ENCODE measurements at places on chromosomes 13 and 19.

DNA sequence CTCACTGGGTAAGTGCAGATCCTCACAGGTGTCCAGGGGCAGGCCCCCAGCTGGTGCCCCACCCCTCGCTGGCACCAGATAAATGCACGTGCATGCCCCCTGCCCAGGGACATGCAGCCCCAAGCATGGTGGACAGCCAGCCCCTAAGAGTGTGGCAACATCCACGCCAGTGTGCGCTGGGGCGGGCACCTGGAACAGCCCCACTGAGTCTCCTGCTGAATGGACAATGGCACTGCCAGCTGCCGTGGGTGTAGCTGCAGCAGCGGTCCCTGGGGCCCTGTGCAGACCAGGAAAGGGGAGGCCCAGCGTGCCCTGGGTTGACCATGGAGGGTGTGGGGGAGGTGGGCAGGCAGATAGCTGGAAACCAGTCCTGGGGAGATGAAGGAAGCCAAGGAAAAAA, 538.7 kb upstream of the SGCG start:
- no peak for DNase-seq

- DNase-seq = no peak
Observed at GRCh38 chr19:51323481-51324166, 12.2 kb downstream of the IGLON5 start.

GRCh38 chr19:10553087-10553667, 9.5 kb downstream of the ATG4D start:
- no peak for DNase-seq

DNA sequence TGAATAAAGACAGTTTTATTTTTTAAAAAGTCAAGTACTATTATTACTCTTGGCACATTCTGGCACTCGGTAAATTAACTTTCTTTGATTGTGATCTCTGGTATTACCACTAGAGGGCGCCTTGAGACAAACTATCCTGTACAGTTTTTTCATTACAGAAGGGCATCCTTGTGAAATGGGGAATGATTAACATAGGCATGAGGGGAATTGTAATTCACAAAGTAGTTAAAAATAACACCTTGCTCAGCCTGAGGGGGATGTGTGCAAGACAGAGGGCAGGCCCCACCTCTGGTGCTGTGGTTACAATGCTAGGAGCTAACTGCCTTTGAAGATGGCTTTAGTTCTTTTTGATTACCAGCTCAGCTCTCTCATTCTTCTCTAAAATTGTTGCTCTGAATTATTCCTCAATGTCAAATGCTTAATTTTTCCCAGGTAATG, 24.2 kb upstream of the C1QTNF9B start:
- peak; percentile 14 for DNase-seq

DNA sequence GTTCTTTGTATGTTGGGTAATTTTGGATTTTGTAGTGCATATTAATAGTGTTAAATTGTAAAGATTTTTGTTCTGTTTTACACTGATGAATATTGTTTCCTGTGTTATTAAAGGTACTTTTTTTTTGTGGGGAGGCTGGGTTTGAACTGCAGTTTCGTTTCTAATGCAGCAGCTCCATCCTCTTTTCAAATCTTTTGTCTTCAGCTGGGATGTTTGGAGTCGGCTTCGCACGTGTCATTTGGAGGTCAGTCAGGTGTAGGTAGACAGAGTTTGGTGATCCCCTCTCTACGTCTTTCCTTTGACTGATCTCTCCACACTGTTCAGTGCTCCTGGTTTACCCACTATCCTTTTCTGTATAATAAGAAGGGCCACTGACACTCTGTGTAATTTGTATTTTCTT, 30.3 kb downstream of the TDRD3 start:
- no peak for DNase-seq

- no peak for DNase-seq
Observed at GRCh38 chr13:99356262-99357091, 49.3 kb upstream of the GPR183 start.

DNA sequence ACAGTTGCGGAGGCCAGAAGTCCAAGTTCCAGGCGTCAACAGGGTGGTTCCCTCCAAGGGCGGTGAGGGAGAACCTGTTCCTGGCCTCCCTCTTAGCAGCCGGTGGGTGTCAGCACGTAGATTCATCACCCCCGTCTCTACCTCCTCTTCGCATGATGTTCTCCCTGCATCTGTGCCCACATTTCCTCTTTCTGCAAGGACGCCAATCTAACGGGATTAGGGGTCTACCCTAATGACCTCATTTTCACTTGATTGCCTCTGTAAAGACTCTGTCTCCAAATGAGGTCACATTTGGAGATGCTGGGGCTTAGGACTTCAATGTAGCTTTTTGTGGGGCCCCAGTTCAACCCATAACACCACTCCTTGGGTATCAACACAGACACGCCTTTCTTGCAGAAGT, 38.5 kb downstream of the DPF1 start:
- DNase-seq = no peak

DNA sequence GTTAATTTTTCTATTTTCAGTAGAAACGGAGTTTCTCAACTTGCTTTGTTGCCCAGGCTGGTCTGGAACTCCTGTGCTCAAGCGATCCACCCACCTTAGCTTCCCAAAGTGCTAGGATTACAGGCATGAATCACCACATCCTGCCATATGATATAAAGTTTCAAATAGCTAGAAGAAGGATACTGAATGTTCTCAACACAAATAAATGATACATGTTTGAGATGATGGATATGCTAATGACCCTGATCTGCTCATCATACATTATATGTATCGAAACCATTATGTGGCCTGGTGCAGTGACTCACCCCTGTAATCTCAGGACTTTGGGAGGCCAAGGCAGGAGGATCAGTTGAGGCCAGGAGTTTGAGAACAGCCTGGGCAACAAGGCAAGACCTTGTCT, 11.5 kb downstream of the CIB3 start:
- DNase-seq = no peak

DNA sequence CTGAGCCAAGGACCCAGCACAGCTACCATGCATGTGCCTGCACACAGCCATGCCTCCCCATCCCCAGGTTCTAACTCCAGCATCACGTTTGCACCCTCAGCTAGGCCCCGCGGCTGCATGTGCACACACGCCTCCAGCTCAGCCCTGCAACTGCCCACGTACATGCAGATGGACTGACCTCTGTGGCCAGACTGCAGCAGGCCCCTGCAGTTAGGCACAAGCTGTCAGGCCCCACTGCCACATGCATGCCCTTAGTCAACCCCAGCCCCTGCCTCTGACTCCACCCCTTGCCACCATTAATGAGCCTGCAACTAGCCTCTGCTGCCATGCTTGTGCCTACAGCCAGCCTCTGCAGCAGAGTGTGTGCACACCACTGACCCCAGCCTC, 23.1 kb downstream of the SLC6A16 start:
- no peak for DNase-seq

GRCh38 chr19:6738787-6739389, 592 bp upstream of the TRIP10 start:
- DNase-seq = no peak

DNA sequence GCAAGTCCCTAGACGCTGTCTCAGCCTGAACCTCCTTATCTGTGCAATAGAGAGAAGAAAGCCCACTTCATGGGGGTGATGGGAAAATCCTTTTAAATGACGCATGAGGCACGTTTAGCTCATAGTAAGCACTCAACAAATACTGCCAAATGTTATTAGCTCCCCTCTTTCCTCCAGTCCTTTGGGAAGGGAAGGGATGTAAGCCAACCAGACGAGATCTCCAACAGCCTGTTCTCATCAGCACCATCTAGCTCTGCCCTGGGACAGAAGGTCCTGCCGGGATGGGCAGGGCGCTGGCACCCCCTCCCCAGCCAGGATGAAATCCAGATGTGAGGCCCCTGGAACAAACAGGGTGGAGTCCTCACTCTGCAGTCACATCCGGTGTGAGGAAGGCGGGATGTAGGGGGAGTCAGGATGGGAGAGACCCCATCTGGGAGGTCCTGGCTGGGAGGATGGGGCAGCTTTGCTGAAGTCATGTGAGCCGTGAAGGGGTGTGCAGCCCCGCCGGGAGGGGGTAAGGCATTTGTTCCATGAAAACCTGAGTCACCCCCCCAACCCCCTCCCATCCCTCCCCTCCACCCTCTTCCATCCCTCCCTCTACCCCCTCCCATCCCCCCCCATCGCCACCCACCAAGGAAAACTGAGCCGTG, 4.6 kb downstream of the S1PR2 start:
- no peak for DNase-seq

DNA sequence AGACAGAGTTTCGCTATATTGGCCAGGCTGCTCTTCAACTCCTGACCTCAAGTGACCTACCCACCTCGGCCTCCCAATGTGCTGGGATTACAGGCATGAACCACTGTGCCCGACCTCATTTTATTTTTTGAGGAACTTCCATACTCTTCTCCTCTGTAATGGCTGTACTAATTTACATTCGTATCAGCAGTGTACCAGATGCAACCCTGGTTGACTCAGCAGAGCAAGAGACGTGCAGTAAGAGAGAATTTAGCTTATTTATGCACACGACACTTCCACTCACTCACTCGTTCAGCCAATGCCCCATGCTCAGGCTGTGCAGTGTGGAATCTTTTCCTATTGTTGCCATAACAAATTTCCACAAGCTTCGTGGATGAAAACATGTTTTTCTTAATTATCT, 6.9 kb downstream of the KIR3DL3 start:
- no peak for DNase-seq

- peak; percentile 43 for DNase-seq
Observed at GRCh38 chr19:49937750-49938381, 8.6 kb upstream of the NUP62 start.

DNA sequence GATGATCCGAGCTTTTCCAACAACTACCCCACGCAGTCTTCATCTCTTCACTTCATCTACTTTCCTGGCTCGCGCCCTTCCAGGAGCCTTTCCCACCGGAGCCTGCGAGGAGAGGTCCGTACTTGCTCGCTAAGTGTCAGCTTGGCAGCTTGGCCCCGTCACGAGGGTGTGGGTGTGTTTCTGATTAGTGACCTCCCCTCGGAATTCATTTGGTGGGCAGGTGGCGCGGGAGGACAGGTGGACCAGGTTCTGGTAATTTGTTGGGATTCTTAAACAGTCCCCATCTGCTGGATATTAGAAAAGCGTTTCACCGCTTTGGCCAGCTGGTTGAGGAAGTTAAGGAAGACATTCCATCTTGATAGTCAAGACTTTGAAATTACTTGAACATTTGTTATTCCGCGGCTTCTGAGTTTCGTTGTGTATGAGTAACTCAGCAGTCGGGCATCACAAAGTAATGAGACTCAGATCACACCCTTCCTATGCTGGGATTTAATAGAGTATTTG, 515 bp downstream of the UFM1 start:
- no peak for DNase-seq

- no peak for DNase-seq
Observed at GRCh38 chr19:50402544-50403301, 16.0 kb upstream of the SPIB start.

GRCh38 chr13:97108530-97108900, 113.6 kb upstream of the MBNL2 start:
- no peak for DNase-seq

- DNase-seq = no peak
Observed at GRCh38 chr13:79810669-79811068, 329.7 kb downstream of the NDFIP2 start.

DNA sequence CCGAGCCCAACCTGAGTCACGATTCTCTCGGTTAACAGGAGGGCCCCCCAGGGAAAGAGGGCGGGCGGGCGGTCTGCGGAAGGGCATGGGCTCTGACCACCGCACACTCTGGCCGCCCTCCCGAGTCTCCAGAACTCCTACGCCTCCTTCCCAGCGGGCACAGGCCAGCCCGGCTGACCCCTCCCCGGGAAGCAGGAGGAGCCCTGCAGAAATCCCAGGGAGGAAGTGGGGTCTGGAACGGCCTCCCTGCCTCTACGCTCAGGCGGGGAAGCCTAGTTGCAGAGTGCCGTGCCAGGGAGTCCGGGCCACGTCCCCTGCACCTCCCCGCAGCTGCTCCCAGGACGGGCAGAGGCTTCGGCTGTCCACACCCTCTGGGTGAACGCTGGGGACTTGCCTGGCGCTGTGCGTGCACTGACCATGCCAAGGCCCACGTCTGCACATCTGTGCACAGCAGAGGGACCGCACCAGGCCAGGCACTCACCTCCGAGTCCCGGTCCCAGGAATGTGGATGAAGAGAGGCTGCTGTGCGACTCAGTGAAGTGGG, 20.8 kb downstream of the TCF3 start:
- no peak for DNase-seq

- peak; percentile 40 for DNase-seq
Observed at GRCh38 chr13:91946498-91947070, 548.2 kb downstream of the GPC5 start.

GRCh38 chr19:33683881-33684537, 62.3 kb downstream of the CHST8 start:
- no peak for DNase-seq

DNA sequence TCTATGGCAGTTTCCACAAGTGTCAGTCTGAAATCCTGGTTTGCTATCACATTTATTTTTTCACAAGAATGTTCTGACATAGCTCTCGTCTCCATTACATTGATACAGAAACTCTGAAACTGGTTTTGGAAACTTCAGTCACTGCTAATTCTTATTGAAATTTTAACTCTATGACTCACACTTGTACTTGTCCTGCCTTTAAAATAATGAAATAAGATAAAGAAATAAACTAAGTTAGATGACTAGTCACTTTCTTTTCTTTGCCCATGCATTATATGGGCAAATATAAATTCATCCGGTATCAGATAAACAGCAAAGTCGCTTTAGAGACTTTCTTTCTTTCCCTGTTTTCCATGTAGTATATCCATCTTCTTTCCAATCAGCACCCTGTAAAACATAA, 257.5 kb downstream of the PCDH9 start:
- no peak for DNase-seq

DNA sequence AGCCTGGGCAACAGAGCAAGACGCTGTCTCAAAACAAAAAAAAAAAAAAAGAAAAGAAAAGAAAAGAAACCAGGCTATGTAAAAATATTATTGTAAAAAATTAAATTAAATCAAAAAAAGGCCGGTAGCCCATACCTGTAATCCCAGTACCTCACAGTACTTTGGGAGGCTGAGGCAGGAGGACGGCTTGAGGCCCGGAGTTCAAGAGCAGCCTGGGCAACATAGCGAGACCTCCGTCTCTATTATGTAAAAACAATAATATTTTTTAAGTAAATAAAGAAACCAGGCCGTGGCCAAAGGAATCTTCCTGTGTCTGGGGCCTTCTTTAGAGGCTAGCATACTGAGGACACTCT, 770 bp upstream of the CAPNS1 start:
- DNase-seq = no peak

DNA sequence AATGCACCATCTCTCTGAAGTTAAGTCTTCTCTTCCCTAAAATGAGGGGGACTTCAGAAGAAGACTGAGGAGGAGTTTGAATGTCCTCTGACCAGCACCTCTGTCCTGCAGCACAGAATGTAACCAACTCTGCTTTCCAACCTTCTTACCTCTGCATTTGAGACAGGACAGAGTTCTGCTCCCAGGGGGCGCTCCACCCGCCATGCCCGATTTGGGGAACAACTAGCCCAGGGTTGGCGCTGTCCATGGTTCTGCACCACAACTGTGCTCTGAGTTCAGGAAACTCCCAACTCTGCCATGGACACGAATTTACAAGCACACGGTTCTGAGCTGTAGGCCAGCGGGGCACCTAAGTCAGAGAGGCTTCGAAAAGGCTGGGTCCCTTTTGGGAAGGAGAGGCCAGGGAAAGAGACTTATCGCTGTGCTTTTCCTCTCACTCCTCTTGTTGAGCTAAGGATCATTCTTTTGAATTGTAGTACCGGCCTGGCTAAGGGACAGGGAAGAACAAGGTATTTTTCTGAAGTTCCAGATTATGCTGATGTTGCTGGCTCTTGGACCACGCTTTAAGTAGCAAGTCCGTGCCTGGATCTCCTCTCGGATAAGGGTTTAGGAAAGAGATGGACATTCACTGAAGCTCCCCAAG, 22.2 kb downstream of the SIGLEC5 start:
- no peak for DNase-seq

All from NCI-H510A treated with DMSO at 0.1 percent for 48 hours (cell line).